NCI-H1105 treated with DMSO at 0.1 percent for 48 hours (cell line): ENCODE measurements at places on chromosomes 5 and 9.

- DNase-seq: no peak
Measured at GRCh38 chr9:108783326-108783725, 72.5 kb downstream of the ACTL7B start.

DNA sequence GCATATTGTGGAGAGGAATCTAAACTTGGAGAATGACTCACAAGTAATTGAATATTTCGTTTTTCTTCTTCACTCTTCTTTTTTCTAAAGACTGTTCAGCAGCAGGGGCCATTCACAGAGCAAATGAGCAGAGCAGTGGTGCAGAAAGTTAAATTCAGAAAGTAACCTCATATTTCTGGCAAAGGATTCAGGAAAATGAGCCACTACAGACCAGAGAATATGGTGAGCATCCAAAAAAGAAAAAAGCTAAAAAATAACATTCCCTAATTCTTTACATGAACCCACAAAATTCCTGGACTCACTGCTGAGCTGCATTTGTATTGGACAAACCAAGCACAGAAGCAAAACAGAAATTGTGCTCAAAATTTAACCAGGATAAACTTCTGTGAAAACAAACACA lies 1486.8 kb upstream of the C9orf72 start:
- no peak for DNase-seq

- peak; percentile 33 for DNase-seq
Measured at GRCh38 chr5:140351609-140352334, 5.4 kb upstream of the HBEGF start.

- no peak for DNase-seq
Measured at GRCh38 chr9:98365227-98365669, 109.8 kb upstream of the TBC1D2 start.

GRCh38 chr5:38590838-38591522 lies 34.5 kb upstream of the LIFR start:
- DNase-seq: no peak
